Large intestine (tissue), 12 donors: ENCODE measurements at places on chromosomes 12 and 14. TPM values are rescaled to one million over a fixed set of nuclear protein-coding genes. Genes with fewer than 3 reads are reported as not detected.
A peak's percentile ranks its signal among the peaks of the same experiment; 100 is the strongest.

GLIPR1L1 gene
- 0.27 TPM for polyA plus RNA-seq

MRPS35 gene
- 67.4 TPM for polyA plus RNA-seq

ADAM21 gene
- polyA plus RNA-seq: 0.09 TPM

- no peak overlapping the region for H3K4me3 ChIP-seq
- no peaks in the 10 kb centered on the region for H3K36me3 ChIP-seq
- DNase-seq: peak; percentile 16
- no peak overlapping the region for H3K27ac ChIP-seq
Observed at GRCh38 chr14:75340921-75341320, 62.3 kb downstream of the FOS start.
